Epithelial cell of esophagus (primary cell): ENCODE measurements at places on chromosomes 12 and 14.
A peak's percentile ranks its signal among the peaks of the same experiment; 100 is the strongest.

GRCh38 chr14:52267501-52268278 is at the start of gene PTGDR:
Gene PTGDR (plus strand): TSS chr14:52267698. CDS start chr14:52267815, 117 bp downstream.
- peak; percentile 13 for DNase-seq

DNA sequence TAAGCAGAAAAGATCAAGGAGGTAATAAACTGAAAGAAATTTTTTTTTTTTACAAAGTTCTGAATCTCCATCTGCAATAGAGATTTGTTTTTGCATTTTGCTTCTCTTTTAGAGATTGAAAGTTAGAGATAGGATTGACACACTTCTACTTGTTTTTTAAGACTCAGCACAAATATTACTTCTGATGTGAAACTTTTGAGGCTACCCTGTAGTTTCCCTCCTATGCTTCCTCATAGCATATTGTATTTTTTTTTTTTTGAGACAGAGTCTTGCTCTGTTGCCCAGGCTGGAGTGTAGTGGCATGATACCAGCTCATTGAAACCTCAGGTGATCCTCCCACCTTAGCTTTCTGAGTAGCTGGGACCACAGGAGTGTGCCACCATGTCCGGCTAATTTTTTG is 32.1 kb upstream of the SGPP1 start:
- DNase-seq: no peak

DNA sequence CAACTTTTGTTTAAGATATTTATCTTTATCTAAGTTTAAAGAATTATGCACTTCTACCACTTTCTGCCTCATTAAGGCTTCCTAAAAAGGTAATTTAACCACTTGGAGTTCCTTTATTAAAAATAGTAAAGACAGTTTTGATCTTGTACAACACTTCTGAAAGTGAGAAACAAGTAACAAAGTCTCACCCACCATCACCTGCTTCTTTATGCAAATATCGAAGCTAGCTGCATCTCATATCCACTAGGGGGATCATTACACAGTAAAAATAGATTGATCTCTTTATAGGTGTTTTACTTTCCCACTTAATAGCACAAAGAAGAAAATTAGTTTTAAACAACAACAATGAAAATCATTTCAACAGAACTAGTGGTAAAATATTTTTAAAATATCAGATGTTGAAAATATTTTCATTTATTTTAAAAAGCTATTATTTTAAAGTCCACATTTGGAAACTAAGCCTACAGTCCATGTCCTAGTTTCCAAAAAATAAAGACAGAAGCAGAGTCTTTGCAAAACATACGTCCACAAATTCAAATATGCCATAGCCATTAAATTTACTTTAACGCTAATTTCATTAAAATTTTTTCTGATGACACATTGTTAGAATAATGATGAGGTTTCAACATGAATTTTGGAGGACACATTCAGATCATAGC is 160.0 kb upstream of the SOX5 start:
- DNase-seq: peak; percentile 40

DNA sequence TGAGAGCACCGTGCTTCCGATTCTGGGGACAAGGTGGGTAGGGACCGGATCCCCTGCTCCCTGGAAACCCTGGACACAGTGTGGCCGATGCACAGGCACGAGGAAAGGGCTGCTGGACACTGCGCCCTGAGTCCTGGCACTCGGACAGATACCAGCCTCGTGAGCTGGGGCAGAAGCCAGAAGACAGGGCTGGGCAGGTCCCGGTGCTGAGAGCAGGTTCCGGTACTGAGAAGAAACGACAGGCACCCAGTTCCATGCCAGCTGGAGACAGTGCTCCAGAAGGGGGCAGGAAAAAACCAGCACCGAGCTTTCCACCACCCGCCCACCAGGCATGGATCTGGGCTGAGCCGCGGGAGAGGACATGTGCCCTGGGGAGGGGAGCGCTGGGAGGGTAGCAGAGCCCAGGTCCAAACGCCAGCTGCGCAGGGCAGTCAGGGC is 6.5 kb downstream of the XRCC3 start:
- DNase-seq: no peak

GRCh38 chr14:103232031-103232808 is 101.8 kb upstream of the EIF5 start:
- DNase-seq: no peak

GRCh38 chr12:84718906-84719305 is 193.7 kb downstream of the SLC6A15 start:
- DNase-seq: no peak

DNA sequence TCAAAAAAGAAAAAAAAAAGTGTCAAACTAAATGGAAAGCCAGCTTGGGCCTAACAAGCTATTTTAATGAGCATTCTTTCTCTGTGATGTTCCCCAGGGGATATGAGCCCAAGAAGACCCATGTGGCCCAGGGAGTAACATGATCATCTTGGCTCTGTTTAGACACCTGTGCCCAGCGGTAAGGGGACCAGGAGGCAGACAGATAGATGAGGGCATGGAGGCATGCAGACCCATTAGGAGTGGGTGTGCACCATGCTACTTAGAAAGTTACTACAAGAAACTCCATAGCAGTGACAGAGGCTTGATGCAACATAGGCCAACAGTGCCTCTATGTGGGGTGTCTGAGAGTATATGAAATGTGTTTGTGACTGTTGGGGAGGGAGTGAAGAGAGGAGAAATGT is 3.1 kb upstream of the CREBL2 start:
- peak; percentile 63 for DNase-seq

DNA sequence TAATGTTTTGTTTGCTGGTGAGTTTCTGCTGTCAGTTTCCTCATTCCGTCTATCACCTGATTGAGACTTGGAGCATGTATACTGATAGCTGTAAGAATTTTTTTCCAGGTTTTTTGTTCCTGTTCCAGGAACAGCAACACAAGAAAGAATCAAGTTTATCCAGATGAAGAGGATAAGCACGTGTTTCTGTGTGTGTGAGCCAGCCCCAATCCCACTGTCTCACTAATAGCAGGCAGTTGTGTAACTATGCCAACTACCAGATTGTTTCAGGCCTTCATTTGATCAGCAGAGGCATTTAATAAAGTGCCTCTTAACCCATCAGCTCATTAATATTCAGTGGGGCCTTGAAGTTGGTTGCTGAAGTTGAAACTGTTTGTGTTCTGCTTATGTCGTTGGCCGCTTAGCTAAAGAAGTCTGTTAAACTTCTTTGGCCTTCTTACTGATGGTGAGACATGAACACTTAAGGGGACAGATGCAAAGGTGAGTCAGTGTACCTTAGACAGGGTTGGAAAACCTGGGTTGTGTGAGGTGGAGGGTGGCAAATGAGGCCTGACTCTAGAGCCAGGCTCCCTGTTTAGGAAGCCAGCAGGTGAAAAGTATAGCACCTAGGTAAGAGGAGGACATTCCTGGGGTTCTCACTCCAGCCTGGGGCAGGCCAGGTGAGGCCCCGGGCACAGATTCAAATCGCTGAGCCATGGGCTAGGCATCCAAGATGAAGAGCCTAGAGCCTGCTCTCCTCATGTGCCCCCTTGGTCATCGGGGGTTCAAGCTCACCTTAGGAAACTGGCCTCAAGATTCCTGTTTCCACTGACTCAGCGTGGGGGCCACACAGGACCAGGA is 3.7 kb downstream of the ANKRD13A start:
- peak; percentile 69 for DNase-seq

GRCh38 chr12:11344500-11344899 is 34.3 kb upstream of the PRB4 start:
- no peak for DNase-seq

- peak; percentile 67 for DNase-seq
These were observed 194.1 kb downstream of the ANO6 start for GRCh38 chr12:45409966-45410365.

DNA sequence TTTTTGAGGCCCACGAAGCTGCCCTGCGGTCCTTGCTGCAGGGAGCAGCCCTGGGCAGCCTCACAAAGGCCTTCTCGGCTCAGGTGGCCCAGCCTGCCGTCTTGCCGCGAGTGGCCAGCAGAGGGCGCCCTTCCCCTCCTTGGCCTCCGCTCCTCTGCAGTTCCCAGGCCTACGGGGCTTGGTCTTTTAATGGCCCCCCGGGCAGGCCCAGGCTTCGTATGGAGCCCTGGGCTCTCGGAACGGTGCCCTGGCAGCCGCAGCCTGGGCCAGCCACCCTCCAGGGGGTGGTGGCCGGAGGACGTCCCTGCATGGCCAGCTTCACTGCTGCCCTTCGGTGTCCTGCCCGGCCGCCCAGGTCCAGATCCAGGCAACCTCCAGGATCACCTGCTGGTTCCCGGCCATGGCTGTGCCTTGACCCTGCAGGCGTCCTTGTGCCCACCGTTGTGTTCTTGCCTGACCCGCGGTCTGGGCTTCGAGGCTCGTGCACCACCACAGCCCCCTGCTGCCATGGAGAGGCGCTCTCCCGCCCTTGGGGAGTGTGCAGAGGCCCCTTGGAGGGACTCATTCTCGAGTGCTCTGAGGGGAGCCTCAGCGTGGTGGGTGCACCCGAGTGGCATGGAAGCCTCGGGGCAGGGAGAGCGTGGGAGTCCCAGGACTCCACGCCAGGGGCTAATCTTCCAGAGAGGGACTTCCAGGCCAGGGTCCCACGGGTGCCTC is 9.4 kb downstream of the ASPG start:
- DNase-seq: peak; percentile 49

DNA sequence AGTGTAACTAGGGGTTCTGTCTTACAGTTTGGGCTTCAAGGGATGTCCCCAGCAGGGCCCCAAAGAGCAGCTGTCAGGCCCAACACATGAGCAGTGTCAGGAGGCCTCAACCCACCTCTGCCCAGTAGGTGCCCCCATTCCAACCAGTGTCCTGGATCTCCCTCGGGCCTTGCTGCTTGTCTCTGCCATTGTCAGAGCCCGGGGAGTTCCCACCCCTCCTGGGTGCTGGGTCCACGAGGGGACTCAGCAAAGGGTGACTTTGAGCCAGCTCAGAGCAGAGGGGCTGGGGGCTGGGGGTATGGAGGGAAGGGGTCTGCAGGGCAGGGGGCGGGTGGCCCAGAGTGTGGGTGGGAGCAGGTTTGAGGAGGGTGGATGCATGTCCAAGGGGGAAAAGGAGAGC is 18.0 kb upstream of the BEGAIN start:
- DNase-seq: no peak

- peak; percentile 73 for DNase-seq
These were observed 27.8 kb downstream of the AACS start for GRCh38 chr12:125092872-125093680.

- peak; percentile 95 for DNase-seq
These were observed 10.3 kb downstream of the TBPL2 start for GRCh38 chr14:55430024-55430690.

DNA sequence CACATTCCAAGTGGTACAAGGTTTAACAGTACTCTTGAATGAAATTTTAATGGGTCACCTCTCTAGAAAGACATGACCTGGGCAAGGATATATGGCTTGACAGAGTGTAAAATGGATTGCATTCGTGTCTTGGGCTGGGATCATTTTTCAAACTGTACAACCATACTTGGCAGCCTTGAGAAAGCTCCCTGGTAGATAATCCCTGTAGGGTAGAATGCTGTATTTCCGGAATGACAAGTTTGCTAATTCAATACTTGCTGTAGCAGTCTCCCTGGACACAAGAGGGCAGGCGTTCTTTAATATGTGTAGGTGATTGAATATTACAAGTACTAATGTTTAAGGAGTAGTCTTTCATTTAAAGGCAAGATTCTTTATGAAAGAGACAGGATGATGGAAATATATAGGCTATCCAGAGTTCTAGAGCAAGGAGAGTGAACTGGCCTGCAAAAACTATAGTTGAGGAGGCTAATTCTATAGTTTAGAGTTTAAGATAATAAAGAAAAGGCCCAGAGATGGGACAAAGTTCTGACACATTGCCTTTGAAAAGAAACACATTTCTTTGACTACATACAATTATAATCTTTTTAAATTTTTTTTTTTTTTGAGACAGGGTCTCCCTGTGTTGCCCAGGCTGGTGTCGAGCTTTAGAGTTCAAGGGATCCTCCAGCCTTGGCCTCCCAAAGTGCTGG is 53.4 kb downstream of the PLBD1 start:
- peak; percentile 97 for DNase-seq

- DNase-seq: peak; percentile 52
These were observed 45.1 kb upstream of the PNMA1 start for GRCh38 chr14:73759183-73759713.

DNA sequence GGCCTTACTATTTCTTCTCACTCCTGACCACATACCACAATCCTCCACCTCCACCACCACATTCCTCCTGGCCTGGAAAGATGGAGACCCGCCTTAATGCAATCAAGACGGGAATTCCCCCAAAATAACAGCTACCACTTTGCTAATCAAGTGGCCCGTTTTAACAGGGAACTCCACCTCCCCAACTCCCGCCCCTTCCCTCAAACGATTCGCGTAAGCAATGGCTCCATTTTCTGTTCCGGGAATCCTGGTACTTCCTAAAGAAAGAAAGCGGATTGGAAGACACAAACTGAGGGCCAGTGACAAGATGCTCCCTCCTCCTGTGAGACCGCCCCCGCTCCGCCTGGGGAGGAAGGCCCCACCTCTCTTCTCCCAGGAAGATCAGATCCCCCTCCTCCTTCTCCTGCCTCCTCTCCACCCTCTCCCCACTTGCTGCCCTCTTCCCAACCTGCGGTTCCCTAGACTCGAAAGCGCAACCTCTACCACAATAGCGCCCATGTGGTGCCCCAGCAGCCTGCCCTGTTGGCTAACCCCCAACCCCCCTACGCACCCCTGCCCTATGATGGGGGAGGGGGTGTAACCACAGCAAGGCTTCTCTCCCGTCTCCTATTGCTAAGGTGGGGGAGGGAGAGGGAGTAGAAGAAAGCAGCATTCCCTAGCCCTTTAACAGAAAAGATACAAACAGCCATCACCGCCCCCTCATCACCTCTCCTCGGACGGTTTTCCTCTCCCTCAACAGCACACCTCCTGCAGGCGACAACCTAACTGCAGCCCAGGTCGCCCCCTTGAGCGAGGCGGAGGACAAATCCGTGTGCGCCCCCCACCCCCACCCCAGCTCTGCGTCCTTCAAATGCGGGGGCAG is 777 bp downstream of the ARF3 start:
- peak; percentile 98 for DNase-seq

DNA sequence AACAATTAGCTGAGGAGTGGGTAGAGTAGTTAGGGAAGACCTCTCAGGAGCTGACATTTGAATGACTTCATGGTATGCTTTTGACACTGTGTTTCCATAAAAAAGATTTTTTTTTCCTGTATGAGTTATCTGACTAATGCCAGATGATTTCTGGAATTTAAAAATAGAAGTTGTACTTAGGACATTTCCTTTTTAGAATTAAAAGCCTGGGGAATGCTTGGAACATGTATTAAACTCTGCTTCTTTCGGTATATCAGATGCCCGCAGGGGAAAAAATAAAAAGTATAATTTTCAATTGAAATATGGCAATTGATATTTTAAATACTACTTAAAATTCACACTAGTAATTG is 41.1 kb downstream of the BRMS1L start:
- no peak for DNase-seq

- peak; percentile 39 for DNase-seq
These were observed 23.4 kb upstream of the IPO8 start for GRCh38 chr12:30719060-30719459.

- no peak for DNase-seq
These were observed 57.5 kb downstream of the RMST start for GRCh38 chr12:97520106-97520505.

DNA sequence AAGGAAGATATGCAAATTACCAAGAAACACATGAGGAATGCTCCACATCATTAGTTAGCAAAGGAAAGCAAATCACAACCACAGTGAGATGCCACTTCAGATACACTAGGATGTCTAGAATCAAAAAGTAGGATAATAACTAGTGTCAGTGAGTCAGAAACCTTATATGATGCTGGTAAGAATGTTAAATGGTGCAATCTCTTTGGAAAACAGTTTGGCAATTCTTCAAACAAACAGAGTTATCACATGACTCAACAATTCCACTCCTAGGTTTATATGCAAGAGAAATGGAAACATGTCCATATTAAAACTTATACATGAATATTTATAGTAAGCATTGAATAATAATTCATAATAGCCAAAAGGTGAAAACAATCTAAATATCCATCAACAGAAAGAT is 220.9 kb downstream of the FOXG1 start:
- DNase-seq: peak; percentile 12

- DNase-seq: no peak
These were observed 51.1 kb downstream of the BEGAIN start for GRCh38 chr14:100536121-100536510.
